ENCODE measurements at places on chromosomes 2 and 18.

DNA sequence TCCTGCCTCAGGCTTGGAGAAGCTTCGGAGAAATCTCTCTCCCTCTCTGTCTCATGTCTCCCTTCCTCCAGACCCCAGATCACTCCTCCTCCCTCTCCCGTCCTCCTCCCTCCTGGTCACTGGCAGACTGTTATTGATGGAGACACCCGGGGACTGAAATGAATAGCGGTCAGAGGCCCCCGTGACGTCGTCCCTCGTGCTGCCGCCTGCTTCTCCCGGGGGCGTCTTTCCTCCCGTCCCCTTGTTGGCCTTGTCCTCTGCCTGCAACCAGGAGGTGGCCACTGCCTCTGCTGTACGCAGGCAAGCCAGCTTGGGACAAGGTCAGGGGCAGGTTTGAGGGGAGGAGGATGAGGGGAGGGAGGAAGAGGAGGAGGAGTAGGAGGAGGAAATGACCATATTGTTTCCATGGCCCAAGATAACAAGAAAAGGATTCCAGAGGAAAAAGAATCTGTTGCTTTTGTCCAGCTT is 78.2 kb downstream of the CELF4 start:
- no peak for DNase-seq

DNA sequence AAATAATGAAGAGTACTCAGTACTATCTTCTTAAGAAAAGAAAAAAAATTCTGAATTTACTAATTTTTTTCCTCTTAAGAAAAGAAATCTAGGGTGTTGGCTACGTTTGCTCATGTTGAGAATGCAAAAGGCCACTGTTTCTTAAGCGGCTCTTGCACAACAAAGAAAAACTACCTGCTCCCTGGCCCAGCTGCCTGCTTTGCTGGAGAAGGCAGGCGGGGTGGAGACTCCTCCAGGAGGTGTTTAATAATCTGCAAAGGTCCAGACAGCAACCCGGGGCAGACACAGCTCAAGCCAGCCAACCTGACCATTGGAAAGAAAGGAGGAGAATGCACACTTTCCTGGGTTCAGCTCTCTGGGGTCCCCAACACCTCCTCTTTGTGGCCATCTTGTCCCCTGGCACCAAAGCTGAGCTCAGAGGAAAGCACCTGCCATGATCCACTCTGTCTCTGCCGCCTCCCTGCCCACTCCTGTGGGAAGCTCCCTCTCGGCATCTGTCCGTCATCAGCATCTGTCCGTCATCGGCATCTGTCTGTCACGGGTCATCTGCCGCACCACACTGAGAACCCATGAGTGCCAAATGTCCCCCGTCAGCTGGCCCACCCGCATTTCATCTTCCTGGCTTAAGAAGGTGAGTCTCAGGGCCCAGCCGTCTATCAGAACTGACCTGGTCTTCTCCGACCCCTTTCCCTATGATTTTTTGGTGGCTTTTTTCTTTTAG is 11.9 kb downstream of the ZNF516 start:
- no peak for DNase-seq

DNA sequence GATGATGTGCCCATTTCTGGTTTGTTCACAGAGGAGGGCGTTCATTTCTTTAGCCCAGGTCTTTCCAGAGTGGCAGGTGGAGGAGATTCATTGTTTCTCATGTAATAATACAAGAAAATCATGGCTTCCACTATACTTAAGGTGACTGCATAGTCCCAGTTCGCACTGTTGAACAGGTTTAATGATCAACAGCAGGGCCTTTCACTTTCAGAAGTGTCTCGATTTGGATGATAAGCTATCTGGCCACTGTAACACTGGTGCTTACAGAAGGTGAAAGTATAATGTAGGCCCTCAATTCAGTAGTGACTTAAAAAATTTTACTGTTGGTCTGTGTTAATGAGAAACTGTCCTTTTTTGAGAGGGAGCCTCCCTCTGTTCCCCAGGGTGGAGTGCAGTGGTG is 1.4 kb downstream of the RMC1 start:
- DNase-seq = no peak

GRCh38 chr2:18930971-18931370 is 341.6 kb upstream of the NT5C1B start:
- DNase-seq = no peak

DNA sequence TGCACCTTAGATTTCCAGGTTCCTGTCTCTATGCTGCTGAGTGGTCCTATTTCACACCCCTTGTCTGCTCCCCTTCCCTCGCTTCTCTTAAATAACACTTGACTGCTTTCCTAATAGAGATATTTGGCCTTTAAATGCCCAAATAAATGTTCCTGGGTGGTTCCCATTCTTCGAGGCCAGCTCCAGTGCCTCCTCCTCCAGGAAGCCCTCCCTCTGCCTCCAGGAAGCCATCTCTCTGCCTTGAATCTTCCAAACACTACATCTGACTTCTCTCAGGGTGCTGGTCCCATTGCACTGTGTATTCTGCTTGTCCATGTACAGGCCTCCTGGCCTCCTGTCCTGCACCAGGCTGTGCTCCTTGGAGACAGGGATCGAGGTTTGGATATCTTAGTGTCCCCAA is 14.2 kb downstream of the EHD3 start:
- no peak for DNase-seq

- no peak for DNase-seq
These were observed 101.1 kb downstream of the B3GNT2 start for GRCh38 chr2:62296832-62297623.

GRCh38 chr2:220555961-220556630 is 928.7 kb downstream of the SLC4A3 start:
- DNase-seq = no peak

GRCh38 chr18:41974796-41975201 is 19.8 kb downstream of the PIK3C3 start:
- no peak for DNase-seq

DNA sequence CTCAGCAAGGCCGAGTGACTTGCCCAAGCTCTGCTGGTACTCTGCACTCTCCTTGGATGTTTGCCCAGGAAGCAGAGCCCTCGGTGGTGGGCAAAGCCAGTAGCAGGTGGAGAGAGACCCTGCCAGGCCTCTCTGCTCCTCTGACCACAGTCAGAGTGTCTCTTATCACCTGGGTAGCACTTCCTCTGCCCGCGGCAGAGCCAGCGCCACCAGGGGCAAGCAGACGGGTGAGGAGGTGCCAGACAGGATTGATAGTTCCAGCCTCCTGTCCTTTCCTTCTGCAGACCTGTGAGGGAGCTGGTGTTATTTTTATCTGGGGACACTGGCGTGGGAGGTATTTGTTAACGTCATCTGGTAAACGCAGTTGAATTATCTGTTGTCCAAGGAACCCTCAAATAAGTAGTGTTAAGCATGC is 152.9 kb downstream of the SMAD7 start:
- DNase-seq = no peak
